ENCODE measurements at places on chromosomes 7 and 10.

- DNase-seq, result no peak
These were observed 105.7 kb downstream of the HBP1 start for GRCh38 chr7:107274506-107274905.

- DNase-seq, result no peak
These were observed 508.7 kb upstream of the SEMA3D start for GRCh38 chr7:85695533-85695932.

DNA sequence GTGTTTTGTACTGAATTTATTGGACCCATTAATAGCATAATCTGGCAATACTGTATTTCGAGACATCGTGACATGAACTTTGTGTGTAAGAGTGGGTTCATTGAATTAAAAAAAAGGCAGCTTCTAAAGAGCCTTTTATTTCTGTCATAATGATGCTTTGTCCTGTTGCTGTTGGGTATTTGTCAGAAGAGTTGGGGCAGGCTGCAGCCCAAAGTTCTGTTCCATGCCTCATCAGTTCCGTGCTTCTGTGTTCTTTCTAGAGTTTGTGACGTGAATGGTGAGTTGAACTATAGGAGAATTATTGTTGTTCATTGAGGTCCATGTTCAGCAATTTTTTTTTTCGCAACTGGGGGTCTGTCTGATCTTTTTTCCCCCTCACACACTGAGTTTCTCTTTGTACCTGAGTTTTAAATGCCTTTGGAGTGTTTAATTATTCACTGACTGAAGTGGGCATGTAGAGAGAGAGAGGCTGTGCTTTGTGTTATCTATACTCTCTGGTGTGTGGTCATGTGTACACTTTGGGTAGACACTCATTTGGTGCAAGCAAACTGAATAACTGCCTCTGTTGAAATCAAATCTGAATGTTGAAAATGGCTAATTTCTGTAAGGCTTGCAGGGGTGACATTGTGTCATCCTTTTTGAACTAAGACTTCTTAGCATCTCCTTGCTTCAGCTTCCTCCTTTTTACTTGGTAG is 69.8 kb downstream of the ADD3 start:
- DNase-seq, result no peak

GRCh38 chr10:76435157-76435556 is 1003.7 kb downstream of the LRMDA start:
- DNase-seq, result no peak

DNA sequence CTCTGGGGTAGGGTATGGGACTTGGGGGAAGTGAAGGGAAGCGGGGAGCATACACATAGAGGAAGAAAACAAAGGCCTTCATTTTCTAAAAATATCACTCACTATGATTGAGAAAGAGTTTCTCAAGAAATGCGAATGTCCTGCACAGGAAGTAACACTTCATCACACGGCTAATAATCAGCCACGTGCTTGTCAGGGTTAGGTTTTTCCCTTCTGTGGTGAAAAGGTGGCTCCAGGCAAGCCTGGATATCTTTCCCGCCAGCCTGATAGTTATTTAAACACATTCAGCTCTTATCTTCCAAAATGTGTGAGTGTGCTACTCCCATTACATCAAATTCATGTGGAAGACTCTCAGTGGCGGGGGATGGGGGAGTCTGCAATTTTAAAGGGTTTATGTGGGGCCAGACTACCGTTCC is 166.4 kb upstream of the ADO start:
- peak; percentile 31 for DNase-seq

Data from CD4-positive, alpha-beta T cell treated with Interleukin-2 at 100 ng/mL for 4 hours (primary cell).